ENCODE measurements at places on chromosomes 2 and 18. TPM values are rescaled to one million over a fixed set of nuclear protein-coding genes. Genes with fewer than 3 reads are reported as not detected.

Gene OSR1
- 32.8 TPM for total RNA-seq

Gene HOXD13
- not detected for total RNA-seq

Gene SERPINB13
- not detected for total RNA-seq

Gene SPATA3
- not detected for total RNA-seq

Gene ALLC
- not detected for total RNA-seq

Measured in subcutaneous preadipocyte (primary cell).